MG63 (cell line): ENCODE measurements at places on chromosomes 7 and 10. TPM values are rescaled to one million over a fixed set of nuclear protein-coding genes. Genes with fewer than 3 reads are reported as not detected.
A peak's percentile ranks its signal among the peaks of the same experiment; 100 is the strongest.

DNA sequence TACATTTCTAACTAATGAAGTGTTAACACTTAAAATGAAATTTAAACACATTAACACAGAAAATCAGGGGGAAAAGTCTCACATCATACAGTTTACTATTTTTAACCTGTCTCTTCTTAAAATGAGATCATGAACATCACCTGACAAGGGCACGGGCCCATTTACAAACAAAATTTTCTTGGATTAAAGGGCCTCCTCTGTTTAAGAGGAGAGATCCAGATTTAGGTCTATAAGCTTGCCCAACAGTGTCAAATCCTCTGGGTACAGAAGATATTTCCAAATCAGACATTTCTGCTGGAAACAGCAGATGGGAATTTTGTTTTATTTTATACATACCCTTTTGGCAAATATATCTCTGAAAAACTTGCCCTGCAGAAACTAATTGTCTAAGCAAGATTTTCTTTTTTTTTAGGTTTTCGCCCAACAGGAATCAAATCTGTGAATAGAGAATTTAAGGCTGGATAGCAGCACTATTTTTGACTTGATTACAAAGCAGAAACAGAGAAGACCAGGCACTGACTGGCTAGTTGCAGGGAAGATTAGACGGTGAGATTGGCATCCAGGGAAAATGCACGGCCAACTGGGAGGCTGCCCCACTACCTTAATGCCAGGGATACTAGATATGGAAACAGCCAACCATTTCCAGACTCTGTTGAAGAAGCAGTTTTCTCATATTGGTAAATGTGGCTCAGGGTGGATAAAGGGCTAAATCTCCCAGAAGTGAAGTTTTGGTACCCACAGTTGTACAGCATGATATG lies 173.4 kb downstream of the LRRN3 start:
- DNase-seq = no peak

GRCh38 chr10:84191106-84191505 lies 3.2 kb upstream of the CDHR1 start:
- no peak for DNase-seq

The OGDHL gene
- total RNA-seq = 0.16 TPM in 1 of 2 replicates, not detected in the other

- no peak for DNase-seq
Measured at GRCh38 chr10:133116455-133116854, 28.7 kb downstream of the ADGRA1 start.

The SVIL gene
- 2.3 and 5.6 TPM in 2 replicates for total RNA-seq

The HOXA5 gene
- 1.7 and 2.7 TPM in 2 replicates for total RNA-seq

DNA sequence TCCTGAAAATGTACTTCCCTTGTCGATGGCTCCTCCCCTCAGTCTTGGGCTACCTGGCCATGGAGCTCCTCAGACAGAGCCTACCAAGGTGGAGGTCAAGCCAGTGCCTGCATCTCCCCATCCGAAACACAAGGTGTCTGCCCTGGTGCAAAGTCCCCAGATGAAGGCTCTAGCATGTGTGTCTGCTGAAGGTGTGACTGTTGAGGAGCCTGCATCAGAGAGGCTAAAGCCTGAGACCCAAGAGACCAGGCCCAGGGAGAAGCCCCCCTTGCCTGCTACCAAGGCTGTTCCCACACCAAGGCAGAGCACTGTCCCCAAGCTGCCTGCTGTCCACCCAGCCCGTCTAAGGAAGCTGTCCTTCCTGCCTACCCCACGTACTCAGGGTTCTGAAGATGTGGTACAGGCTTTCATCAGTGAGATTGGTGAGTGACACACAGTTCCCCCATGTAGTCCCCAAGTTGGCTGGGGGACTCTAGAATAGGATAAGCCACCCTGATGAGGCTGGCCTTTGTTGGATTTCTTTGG lies 8.8 kb downstream of the PPRC1 start:
- no peak for DNase-seq

- DNase-seq = no peak
Measured at GRCh38 chr7:146670532-146670931, 553.9 kb downstream of the CNTNAP2 start.

GRCh38 chr7:126411032-126411820 lies 841.5 kb downstream of the GRM8 start:
- no peak for DNase-seq

DNA sequence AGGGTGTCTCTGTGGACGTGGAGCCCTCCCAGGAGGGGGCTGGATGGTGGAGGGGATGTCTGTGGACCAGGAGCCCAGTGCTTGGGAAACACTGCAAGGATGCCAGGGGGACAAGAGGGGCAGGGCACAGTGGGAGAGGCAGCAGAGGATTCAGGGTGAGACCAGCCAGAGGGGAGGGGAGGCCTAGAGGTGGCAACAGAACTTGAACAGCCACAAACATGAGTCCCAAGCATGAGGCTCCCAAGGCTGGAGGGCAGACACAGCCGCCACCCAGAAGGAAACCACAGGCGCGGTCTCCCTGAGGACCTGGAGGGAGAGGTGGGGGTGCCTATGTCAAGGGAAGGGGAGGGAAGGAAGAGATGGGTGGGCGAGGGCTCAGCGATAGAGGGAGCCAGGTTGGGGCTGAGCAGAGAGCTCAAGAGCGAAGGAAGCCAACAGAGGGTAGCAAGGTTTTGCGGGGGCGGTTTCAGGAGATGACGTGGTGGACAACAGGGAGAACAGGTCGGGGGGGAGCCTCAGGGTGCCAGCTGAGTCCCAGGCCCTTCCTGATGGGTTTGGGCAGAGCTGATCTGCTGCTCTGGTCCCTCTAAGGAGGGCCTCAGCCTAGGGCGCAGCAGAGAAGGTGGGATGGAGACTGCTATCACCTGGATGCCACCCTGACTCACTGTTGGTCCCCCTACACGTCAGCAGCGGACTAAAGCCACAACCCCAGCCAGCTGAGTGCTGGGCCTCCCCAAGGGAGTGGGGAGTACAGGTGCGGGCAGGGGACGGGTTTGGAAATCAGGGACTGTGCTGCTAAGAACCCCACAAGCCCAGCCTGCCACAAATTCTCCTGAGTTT lies 6.7 kb upstream of the PILRA start:
- no peak for DNase-seq

GRCh38 chr7:55207436-55208125 lies 157.6 kb upstream of the LANCL2 start:
- no peak for DNase-seq

DNA sequence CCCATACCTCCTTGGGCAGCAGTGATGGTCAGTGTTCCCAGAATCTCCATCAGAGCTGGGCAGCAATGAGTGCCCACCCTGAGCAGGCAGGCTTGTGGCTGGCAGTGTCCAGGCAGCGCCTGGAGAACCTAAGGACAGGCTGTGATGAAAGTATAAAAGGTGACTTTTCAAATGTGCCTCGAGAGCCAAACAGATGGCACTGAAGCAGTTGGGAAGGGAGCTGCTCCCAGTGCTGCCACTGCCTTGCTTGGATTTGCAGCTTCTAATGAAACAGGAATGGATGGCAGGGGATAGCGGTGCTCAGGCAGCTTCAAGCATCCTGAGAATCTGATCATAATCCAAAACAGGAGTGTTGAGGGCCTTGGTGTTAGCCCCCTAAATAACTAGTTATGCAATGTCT lies 179.8 kb upstream of the AOAH start:
- DNase-seq = no peak

DNA sequence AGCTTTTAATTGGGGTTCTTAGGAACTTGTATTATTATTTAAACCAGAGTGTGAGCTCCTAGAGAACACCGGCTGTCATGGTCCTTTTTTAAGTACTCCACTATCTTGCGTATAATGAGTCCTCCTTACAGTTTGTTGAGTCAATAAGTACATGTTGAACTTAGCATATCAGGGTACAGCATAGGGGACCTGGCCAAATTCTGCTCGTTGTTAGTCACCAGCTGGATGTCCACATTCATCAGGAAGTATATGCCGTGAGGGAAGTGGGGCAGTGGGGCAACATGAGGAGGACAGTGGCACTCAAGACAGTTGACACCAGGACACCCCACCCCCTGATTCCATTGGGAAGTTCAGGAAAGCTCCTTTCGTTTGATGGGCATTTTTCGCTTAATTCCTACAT lies 16.6 kb downstream of the RPP30 start:
- DNase-seq = peak; percentile 7

The PNLIPRP3 gene
- total RNA-seq = not detected in 2 replicates

GRCh38 chr10:118669020-118669791 lies 73.8 kb upstream of the PRLHR start:
- DNase-seq = no peak

GRCh38 chr7:66970310-66970709 lies 25.1 kb downstream of the SBDS start:
- no peak for DNase-seq

The DLX6 gene
- total RNA-seq = not detected in 2 replicates

DNA sequence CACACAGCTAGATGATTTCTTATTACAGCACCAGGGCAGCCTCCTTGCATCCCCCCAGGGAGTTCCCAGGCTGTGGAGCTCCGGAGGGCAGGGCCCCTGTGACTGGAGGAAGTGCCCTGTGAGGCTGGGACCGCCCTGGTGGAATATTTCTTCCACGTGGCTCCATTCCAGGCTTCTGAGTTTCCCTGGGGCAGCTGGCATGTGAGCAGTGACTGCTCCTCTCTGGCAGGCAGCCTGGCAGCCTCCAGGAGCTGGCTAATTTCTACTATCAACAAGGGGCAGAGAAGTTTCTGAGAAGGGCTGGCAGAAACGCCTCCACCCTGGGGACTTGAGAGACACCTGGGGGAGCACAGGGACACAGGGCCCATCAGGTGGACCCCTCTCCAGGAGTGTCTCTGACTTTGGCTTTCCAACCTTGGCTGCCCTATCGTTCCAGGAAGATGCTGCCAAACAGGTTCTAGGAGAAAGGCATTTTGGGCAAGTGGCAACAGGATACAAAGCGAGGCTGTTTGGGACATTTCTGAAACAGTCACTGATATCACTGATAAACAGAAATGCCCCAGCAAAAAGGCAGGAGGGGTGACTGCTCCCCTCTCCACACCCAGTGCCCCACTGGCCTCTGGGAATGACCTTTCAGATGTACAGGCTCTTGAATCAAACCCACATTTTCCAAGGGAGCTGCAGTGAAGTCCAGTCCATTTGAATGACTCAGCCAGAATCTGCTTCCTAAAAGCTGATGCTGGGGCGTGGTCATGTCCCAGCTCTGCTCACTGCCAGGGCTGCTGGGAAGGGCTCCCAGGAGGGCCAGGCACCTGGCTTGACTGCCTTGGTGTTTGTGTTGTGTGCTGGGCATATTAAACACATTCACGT lies 16.1 kb downstream of the MYOF start:
- peak; percentile 99 for DNase-seq

The SPDYE11 gene
- not detected in 2 replicates for total RNA-seq

GRCh38 chr7:110962374-110962773 lies 128.6 kb upstream of the LRRN3 start:
- no peak for DNase-seq

DNA sequence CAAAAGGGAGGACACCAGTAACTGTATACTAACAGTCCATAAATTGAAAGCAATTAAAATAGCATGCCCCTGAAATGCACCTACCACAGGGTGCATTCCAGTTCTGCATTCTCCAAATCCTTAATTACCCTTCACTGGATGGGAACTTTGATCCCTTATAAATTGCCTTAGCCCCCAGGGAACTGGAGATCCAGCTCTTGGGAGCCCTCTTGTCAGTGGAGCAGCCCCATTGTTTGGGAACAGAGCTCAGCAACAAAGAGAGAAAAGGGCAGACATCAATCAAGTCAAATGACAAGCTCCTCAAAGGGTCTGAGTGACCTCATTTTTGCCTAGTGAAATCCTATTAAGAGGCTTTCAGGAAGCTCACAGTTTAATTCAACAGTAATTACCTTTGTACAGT lies 472.6 kb downstream of the XPNPEP1 start:
- DNase-seq = no peak

DNA sequence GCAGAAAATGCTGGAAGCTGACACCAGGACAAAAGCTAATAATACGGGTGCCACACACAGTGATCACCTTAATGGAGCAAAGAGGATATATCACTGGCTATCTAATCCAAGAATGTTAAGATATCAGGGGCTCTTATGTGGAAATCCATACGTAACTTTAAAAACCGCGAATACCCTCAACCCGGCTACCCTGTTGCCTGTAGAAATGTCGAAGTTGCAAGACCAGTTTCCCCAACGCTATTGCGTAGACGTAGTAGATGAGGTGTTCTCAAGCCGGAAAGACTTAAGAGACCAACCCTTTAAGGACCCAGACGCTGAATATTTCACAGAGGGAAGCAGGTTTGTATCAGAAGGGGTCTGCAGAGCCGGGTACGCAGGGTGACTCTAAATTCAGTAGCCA lies 7.9 kb upstream of the CYREN start:
- no peak for DNase-seq

The ALOX5 gene
- total RNA-seq = not detected in 2 replicates

The STK32C gene
- 25.9 and 36.6 TPM in 2 replicates for total RNA-seq

GRCh38 chr10:121326905-121327304 lies 271.3 kb downstream of the FGFR2 start:
- no peak for DNase-seq

The PTPN20 gene
- not detected in 2 replicates for total RNA-seq

DNA sequence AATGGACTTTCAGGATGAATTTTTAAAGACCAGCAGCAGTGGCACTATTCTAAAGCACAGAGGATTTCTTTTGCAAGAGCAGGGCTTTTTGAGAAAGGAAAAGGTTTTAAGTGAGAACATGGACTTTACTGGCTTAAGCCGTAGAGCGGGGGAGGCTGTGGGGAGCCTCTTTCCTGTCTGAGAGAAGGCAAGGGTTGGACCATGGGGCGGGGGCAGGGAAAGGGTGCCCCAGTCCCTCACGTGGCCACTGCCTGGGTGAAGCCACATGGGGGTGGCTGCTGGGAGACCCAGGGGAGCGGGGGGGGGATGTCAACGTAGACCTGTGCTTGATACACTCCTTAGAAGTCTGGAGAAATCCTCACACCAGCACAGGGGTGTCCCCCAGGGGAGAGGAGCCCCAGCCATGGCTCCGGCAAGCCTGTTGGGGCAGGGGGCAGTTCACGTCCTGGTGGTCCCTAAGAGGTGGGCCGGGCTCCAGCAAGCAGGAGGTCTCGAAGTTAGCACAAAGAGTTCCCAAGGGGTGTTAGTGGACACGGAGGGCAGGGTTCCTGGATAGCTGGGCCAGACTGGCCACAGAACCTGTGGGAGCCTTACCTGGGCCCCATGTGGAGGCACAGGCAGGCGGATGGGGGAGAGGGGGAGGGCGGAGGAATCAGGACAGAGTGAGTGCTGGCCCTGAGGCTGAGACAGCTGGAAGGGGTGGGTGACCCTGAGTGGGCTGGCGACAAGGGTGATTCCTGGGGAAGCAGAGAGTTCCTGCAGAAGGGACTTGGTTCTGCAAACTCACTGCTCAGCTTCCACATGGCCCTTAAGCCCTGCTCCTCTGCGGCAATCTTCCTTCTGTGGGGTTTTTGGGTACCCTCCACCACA lies 36.9 kb upstream of the ELFN1 start:
- DNase-seq = no peak

The IFIT2 gene
- total RNA-seq = 14.3 and 18.7 TPM in 2 replicates

The MMP21 gene
- total RNA-seq = not detected in 2 replicates
